ENCODE measurements at places on chromosomes 3 and 15.
A peak's percentile ranks its signal among the peaks of the same experiment; 100 is the strongest.

- no peak for DNase-seq
Observed at GRCh38 chr3:170862618-170863374, 7.2 kb downstream of the RPL22L1 start.

GRCh38 chr15:77671362-77672056 lies 38.8 kb upstream of the LINGO1 start:
- DNase-seq = no peak

- DNase-seq = no peak
Observed at GRCh38 chr3:103158183-103158582, 723.4 kb downstream of the ZPLD1 start.

GRCh38 chr3:55823829-55824228 lies 336.7 kb upstream of the WNT5A start:
- no peak for DNase-seq

DNA sequence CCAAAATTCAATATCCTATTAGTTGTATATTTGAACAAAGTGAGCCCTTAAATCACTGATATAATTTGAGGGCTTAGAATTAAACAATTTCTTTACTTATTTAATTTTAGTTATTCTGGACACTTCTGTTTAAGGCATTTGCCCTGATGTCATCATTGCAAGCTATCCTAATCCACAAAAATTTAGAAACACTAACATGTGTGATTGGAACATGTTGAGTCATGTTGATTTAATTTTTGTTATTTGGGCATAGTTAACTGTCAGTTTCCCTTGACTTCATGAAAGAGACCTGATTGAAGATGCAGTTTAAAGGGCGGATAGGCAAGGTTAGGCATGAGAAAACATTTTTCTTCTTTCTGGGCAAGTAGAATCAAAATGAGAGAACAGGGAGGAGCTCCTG lies 682.6 kb downstream of the ROBO1 start:
- peak; percentile 4 for DNase-seq

- DNase-seq = no peak
Observed at GRCh38 chr3:161414907-161415306, 43.6 kb upstream of the SPTSSB start.

DNA sequence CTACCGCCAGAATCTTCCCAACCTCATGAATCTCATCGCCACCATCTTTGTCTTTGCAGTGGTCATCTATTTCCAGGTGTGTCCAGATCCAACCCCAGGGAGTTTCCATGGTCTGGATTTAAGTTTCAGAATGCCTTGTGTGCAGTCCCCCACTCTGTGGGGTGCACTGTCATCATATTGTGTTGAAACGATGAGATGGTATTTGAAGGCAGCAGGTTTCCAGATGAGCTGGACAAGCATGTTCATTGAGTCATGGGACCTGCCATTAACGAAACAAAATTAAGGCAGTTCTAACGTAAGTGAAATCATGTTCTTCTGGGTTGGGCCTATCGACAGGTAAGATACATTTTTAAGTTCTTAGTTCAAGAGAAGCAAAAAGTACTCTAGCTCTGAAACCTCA lies 12.7 kb downstream of the SEC61A1 start:
- no peak for DNase-seq

Data from fibroblast of skin of left biceps (primary cell).